ENCODE measurements at places on chromosomes 5 and 9. TPM values are rescaled to one million over a fixed set of nuclear protein-coding genes. Genes with fewer than 3 reads are reported as not detected.

- no peak for DNase-seq
These were observed 40.3 kb upstream of the EQTN start for GRCh38 chr9:27337236-27337635.

DNA sequence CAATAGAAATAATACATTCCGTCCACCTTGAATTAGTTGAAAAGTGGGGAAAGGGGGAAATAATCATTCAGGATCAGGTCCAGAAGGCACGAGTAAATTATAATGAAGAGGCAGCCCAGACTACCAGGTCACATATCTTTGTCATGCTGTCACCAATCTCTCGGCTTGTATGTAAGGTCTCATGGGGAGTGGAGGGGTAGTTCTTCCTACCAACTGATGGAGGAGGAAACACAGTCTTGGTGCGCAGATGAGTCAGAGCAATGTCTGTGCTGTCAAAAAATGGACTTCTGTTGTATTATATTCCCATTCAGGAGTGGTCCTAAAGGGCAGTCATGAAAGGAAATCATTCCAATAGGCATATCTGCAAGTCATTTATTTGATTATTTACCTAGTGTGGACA, 164.2 kb upstream of the PTGER4 start:
- no peak for DNase-seq

The ADAMTS6 gene
- 2.3 TPM for total RNA-seq

DNA sequence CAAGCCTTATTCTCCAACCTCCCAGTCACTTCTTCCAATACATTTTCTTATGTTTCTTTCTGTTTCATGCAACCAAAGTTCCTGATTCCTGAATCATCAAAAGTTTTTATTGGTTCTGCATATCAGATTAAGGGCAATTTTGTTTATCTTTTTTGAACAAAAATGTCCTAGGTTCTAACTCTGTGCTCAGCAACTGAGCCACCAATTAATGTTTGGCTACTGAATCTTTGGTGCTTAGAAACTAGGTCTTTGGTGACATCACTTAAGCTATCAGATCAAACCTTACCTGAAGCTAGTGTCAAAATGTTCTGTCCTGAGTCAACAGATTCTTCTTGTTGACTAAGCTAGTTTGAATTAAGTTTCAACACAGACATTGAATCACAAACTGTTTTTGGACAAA, 56.1 kb downstream of the FGF18 start:
- no peak for DNase-seq

DNA sequence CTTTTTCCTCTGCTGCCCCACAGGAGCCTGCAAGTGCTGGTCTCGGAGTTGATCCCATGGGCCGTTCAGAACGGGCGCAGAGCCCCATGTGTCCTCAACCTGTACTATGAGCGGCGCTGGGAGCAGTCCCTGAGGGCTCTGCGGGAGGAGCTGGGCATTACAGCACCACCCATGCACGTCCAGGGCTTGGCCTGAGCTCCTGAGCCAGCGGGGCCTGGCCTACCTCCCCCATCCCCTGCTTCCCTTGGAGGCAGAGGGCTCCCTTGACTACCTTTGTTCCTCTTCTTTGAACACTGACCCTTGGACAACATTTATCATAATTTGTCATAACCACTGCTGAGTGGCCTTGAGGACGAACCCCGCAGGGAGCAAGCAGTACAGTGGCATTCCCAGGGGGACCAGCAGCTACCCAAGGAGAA, 6.9 kb upstream of the SLC27A4 start:
- no peak for DNase-seq

DNA sequence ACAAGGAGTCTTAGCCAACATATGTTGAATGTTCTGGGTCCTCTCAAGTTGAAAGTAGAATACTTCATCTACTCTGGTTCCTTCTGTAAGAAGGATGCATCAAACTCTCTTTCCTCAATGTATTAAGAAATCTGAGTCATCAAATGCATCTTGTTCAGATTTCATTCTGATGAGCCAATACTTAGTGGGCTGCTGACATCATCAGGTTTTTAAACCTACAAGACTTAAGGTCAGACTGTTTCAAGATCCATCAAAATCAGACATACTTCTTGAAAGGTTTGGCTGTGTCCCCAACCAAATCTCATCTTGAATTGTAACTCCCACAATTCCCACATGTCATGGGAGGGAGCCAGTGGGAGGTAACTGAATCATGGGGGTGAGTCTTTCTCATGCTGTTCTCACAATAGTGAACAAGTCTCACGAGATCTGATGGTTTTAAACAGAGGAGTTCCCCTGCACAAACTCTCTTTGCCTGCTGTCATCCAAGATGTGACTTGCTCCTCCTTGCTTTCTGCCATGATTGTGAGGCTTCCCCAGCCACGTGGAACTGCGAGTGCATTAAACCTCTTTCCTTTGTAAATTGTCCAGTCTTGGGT, 168.8 kb downstream of the RAPGEF6 start:
- no peak for DNase-seq

DNA sequence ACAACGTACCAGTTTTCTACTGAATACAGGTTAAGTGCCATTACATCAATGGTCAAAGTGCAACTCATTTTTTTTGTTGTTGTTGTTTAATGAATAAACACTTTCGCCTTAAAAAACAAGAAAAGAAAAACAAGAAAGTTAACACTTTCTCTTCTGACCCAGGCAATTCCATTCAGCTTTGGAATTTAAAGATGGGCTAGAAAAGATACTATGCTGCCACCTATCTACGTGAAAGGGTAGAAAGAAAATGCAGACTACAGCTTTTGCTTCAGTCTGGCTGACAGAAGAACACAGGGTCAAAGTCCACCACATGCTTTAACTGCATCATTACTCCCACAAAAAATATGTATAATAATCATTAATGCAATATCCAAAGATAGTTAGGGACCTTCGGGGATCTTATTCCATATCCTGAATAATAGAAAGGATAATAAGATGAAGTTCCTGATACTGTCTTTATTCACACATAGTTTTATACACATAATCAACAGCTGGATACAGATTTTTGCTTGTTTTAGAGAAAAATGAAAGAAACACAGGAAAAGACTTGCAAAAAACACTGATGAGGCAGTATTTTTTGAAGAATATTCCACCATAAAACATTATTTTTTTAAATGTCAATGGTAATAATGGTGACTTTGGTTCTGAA, 40.4 kb downstream of the ZDHHC21 start:
- no peak for DNase-seq

DNA sequence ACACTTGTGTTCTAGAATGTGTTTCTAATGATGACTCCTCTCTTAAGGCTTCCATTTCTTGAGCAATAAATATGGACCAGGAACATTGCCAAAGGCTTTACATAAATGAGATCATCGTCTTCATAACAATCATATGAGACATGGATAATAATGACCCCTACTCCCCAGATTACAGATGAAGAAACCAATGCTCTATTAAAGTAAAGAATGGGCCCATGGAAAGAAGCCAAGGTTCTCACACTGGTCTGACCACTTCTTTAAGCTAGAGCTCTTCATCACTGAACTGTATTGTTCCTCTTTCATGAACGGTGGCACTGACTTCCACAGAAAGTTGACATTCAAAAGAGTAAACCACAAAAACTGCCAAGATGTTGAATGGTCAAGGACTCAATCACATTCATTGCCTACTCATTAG, 65.3 kb downstream of the MARCHF3 start:
- DNase-seq, result no peak

Data from upper lobe of right lung (tissue), 1 donor.